RCC 7860 (cell line): ENCODE measurements at places on chromosomes 16 and 17.

DNA sequence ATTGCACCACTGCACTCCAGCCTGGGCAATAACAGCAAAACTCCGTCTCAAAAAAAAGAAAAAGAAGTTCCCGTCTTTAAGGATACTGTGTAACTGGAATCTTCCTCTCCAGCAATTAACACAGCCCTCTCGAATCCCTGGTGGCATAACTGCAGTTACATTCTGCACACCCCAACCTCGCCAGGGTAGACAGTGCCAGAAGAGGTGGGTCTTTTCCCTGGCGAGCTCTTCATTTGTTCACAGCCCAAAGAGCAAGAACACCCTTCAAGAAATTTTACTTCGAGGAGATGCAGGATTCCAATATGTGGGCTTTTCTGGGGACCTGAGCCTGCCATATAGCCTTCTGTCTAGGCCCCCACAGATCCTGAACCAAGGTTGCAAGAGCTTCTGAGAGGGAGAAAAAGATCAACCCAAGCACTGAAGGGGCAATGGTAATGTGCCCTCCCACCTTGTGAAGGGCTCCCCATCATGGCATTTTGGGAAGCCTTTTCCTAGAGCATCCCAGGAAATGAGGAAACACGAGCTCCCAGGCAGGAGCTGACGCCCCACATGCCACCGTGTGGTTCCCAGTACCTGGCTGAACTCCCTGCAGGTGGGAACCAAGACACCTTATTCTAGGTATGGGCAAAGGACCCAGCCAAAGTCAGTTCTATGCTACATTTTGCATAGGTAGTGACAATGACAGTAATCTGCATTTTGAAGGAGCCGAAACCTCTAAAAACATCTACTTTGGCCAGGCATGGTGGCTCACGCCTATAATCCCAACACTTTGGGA is 26.9 kb downstream of the TK2 start:
- no peak for DNase-seq

GRCh38 chr17:74118504-74118903 is 85.0 kb upstream of the RPL38 start:
- no peak for DNase-seq

DNA sequence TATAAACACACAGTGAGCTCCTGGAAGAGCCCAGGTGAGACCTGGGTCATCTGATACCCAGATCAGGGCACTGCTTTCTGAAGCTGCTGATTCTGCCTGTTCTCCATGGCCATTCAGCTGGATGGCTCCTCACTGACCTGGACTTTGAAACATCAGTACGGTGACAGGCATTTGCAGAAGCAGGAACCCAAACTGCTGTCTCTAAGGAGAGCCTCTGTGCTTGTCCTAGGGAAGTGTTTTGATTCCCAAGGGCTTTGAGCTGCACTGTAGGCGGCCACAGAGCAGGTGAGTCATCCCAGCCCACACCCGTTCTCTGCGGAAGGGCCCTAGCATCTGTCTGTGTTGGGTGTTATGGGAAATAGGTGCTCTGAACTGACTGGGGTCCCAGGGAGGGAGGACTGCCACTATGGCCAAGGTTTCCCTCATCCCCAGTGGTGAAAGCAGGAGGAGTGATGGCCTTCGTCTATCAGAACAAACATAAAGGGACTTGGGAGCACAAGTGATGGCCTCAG is 60.7 kb upstream of the ADCY9 start:
- DNase-seq: peak; percentile 26

- peak; percentile 79 for DNase-seq
Measured at GRCh38 chr17:4444782-4445473, 11.2 kb downstream of the SPNS3 start.

DNA sequence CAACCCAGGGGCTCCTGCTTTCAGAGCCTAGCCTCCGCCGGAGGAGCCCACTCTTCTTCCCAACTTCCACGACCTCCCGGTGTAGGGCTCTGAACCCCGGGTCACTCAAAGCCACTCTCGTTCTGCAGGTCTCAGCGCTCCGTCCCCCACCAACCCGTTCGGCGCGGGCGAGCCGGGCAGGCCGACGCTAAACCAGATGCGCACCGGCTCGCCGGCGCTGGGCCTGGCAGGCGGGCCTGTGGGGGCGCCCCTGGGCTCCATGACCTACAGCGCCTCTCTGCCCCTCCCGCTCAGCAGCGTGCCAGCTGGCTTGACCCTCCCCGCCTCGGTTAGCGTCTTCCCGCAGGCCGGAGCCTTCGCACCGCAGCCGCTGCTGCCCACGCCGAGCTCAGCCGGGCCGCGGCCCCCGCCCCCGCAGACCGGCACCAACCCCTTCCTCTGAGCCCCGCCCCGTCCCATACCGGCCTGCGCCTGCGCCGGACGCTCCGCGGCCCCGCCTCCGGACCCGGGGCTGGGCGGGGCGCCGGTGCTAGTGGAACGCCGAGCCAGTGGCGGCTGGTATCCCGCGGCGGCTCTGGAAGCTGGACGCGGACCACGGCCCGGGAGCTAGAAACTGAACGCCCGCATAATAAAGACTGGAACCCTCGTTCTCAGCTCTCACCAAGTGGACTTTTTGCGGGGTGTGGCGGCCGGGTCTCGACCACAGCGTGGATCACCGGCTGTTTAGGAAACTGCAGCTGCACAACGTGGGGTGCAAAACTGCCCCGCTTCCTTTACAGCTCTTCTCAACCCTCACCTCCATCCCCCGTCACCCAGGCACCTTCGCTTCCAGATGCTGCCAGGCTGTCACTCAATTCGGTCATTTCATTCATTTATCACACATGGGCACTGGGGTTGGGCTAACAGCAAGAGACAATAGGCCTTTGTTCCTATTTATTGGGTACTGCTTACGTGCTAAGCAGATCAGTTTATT is 5.0 kb upstream of the SPATA20 start:
- peak; percentile 52 for DNase-seq

DNA sequence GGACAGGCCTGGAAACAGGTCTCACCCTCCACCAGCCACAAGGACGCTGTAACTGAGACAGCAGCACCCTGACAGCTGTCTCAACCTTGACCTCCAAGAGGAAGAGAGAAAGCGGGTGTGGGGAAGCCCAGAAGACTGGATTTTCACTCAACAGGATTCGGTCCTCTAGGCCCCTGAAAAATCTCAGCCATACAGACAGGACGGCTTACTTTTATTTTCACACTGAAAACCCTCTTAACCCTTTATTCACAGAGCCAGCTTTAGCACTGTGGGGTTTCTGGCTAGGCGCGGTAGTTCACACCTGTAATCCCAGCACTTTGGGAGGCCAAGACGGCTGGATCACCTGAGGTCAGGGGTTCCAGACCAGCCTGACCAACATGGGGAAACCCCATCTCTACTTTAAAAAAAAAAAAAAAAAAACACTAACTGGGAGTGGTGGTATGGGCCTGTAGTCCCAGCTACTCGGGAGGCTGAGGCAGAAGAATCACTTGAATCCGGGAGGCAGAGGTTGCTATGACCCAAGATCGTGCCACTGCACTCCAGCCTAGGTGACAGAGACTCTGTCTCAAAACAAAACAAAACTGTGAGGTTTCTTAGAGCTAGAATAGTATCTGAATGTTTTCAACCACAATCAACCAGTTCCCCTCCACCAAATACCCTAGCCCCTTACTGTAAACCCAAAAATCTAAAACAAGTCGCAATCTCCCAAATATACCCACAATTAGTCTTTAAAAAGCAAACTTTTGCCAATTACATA is 5.3 kb downstream of the ANKRD11 start:
- no peak for DNase-seq

- no peak for DNase-seq
Measured at GRCh38 chr16:80720804-80721371, 83.5 kb downstream of the CDYL2 start.

GRCh38 chr17:48373130-48373830 is 56.7 kb downstream of the SKAP1 start:
- DNase-seq: no peak
